ENCODE measurements at places on chromosomes 2 and 18.

- DNase-seq: no peak
Measured at GRCh38 chr2:129712676-129712985, 266.8 kb upstream of the RAB6C start.

- no peak for DNase-seq
Measured at GRCh38 chr2:27084297-27085061, 2.1 kb upstream of the KHK start.

GRCh38 chr2:31889044-31889443 lies 121.8 kb downstream of the MEMO1 start:
- DNase-seq: no peak

- no peak for DNase-seq
Measured at GRCh38 chr2:46803911-46804670, 111.5 kb downstream of the MCFD2 start.

DNA sequence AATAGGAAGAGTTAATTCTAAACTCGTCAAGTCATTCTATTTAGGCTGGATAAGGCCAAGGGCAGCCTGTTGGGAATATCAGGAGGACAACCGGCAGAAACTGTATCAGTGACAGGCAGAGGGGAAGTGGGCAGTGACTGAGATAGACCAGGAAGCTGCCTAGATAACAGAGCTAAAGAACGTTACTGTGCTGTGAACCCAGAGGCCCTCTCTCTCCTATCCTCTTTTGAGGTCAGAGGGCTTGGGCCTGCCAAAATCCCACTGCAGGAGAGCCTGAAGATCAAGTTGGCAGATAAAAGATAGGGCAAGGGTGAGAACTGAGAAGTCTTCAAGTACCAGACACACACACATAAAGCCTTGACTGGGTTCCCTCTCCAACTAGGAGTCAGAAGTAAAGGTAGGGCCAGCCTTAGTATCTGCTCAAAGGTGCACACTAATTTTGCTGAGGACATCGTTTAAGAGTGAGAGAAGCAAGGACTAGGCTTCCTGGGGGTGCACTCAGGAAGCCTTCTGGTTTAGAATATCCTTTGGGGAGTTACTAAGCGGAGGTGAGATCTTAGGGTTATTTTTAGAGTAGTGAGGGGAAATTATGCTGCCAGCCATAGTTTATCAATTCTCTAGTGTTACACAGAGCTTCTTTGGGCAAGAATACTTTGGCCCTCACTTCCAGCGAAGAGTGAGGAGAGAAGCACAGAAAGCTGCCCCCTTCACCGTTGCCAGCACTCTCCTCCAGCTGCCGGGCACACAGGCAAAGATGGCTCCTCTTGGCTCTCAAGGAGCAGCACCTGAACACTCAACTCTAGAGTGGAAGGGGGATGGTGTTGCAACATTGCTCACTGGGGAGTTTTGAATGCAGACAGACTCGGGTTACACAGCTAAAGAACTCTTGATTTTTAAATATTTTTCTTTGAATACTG lies 9.8 kb downstream of the CAVIN2 start:
- DNase-seq: no peak

Measured in activated CD8-positive, alpha-beta memory T cell treated with anti-CD3 and anti-CD28 coated beads for 1 hour (primary cell).